ENCODE measurements at places on chromosomes 6 and 20.

GRCh38 chr6:98653179-98653578 lies 181.2 kb upstream of the POU3F2 start:
- no peak for DNase-seq

DNA sequence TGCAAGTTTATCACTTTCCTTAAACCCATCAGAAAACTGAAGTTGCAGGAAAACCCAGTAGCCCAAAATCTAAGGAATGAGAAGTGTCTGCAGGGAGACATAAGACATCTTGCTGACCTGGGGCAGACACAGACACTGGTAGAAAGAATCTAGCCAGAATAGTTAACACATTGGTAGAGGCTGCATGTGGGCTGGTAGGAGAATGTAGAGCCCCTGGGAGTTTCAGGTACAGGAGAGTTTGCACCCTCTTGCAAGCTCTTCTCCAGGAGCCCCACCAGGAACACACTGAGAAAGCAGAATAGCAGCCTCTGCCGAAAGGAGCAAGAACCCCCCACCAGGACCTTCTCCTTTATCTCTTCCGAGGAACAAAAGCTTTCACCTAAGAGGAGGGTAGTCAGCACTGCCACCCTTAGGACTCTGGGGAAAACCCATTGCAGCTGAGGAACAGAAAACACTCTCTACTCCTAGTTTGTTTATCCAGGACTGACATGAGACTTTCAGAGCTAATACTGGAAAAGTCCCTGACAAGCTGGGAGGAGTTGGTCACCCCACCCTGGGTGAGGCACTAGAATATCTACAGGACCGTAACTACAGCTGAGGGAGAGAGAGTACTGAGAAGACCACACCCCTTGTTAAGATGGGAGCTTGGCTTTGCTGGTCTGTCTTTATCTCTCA lies 10.5 kb upstream of the OGFRL1 start:
- DNase-seq, result no peak

DNA sequence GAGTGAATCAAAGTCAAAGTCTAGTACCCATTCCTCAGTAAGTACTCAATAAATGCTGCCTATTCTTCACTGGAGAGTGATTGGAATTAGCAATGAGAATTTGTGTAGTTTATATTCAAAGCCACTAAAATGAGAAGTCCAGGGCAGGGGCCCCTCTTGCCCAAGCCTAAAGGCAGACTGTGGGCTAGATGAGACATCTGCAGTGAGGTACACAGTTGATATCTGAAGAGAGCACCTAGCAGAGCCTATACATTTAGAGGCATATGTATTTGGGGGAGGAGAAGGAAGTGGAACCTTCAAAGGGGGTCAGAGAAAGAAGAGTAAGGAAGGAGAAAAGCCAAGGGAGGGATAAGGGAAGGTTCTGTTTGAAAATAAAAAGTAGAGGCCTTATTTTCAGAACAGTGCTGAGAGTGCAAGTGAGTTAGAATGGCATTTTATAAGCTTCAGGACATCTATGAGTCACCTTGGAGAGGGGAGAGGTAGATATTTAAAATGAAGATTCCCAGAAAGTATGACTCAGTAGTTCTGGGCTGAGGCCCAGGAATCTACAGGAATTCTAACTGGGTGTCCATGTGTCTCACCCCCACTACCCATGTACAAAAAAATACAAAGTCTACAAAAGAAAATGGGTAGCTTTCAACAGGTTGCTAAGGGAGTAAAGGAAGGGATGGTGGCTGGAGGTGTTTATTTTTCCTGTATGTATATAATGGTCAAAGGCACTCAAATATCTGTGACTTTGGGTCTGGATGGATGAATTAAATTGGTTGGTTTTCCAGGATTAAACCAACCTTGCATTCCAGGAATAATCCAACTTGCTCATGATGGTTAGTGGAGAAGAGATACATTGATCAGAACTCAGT lies 135.1 kb downstream of the ZFP64 start:
- DNase-seq, result no peak

- no peak for DNase-seq
Measured at GRCh38 chr6:106308985-106309384, 16.6 kb downstream of the ATG5 start.

- no peak for DNase-seq
Measured at GRCh38 chr6:3383525-3383924, 73.3 kb downstream of the SLC22A23 start.

- no peak for DNase-seq
Measured at GRCh38 chr6:107323133-107323785, 136.1 kb downstream of the PDSS2 start.

DNA sequence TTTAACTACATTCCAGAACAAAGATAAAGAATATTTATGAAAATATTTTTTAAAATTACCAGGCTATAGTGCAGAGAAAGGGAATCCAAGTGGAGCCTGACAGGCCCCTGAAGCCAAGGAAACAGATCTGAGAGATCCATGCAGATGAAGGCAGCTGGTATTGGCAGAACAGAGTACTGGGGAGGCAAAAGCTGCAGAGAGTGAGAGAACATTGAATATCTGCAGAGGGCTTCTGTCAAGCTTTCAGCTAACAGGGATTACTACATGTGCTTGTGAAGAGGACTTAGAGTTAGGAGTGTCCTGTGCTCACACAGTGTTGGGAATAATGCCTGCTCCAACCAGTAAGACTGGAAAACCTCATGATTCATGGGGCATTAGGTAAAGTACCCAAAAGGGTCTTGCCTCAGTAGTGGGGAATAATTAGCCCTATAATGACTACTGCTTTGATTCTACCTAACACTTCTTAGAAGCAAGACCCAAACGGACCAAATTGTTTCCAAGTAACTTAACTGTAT lies 657.2 kb downstream of the DHX35 start:
- DNase-seq, result no peak

Data from activated CD4-positive, alpha-beta T cell treated with anti-CD3 and anti-CD28 coated beads, Interleukin-2, amount 10 ng/mL, durations not matched to agents 7 days and 5 days (primary cell).